ENCODE measurements at places on chromosomes 13 and 19. TPM values are rescaled to one million over a fixed set of nuclear protein-coding genes. Genes with fewer than 3 reads are reported as not detected.
A peak's percentile ranks its signal among the peaks of the same experiment; 100 is the strongest.

The FGF22 gene
- 0.26 TPM for total RNA-seq

The OR7A5 gene
- total RNA-seq = not detected

The POLR2I gene
- 89.7 TPM for total RNA-seq

The GMIP gene
- total RNA-seq = 2.3 TPM

The RAB20 gene
- total RNA-seq = 3.1 TPM

The CNN1 gene
- 7.8 TPM for total RNA-seq

The F10 gene
- total RNA-seq = 1.1 TPM

The SIGLEC12 gene
- not detected for total RNA-seq

The ZSCAN4 gene
- total RNA-seq = not detected

GRCh38 chr19:17948931-17949930 is 16.4 kb downstream of the CCDC124 start:
- no peak for DNase-seq
- H3K36me3 ChIP-seq = no peaks in the 10 kb centered on the region
- H3K4me3 ChIP-seq = peak overlapping the region; percentile 82
- no peak overlapping the region for H3K27ac ChIP-seq

DNA sequence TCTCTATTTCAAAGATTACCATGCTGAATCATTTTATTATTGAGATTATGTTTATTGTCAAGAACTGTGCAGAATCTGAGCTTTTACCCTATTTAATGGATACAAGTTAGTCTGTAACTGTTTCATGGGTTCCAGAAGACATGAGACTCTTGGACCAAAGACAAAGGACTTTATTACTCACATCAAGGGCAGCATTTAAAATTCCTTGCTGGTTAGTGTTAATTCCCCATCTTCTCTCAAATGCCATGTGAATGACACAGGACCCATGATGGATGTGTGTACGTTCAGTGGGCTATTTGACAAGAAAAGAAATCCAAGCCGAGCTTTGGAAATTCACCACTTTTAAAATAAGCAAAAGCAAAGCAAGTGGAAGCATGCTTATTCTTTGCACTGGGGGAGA is 139.9 kb downstream of the PCDH20 start:
- no peak overlapping the region for H3K4me3 ChIP-seq
- H3K4me1 ChIP-seq = no peaks in the 10 kb centered on the region
- no peaks in the 10 kb centered on the region for H3K27me3 ChIP-seq
- no peak overlapping the region for H3K27ac ChIP-seq

GRCh38 chr19:49362048-49362928 is at the start of gene TEAD2:
Gene TEAD2, minus strand, starts transcription at chr19:49362416. Its CDS starts 2,341 bp downstream, at chr19:49360075.
- peaks cover 4% of the 10 kb centered on the region for H3K4me1 ChIP-seq
- no peaks in the 10 kb centered on the region for H3K27me3 ChIP-seq
- H3K4me3 ChIP-seq = peak within 1 kb of the TSS; percentile 83
- H3K27ac ChIP-seq = peak within 1 kb of the TSS; percentile 79
- H3K36me3 ChIP-seq = peaks cover 21% of the 10 kb centered on the region

DNA sequence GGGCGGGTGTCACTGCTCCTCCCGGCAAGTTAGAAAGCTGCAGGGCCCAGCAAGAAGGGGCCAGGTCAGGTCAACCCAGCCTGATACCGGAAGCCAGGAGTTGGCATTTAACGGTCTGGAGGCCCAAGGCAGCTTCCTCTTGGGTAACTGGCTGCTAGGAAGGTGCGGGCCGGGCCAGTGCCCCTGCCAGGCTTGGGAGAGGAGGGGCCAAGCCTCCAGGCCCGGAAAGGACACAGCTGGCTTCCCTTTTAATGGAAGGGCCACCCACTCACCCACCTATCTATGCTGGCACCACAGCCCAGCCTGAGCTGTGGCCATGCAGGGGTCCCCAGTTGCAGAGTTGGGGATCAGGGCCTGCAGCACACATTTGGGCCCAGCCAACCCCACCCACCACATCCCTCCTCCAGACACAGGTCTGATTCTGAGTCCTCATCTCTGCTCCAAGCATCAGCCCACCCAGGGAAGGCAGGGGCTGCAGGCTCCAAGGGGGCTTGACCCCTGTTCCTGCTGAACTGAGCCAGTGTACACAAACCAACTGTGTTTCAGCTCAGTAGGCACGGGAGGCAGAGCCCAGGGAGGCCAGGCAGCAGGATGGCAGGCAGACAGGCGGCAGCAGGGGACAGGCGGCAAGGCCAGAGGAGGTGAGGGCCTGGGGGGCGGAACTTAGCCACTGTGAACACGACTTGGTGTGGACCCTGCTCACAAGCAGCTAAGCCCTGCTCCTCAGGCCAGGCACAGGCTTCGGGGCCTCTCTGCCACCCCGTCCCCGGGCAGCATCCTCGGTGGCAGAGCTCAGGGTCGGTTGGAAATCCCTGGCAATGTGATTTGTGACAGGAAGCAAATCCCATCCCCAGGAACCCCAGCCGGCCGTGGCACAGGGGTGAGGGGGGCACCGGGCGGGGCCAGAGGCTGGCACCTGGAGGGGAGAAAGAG is 40.8 kb downstream of the ZSWIM4 start:
- peaks cover 47% of the 10 kb centered on the region for H3K36me3 ChIP-seq
- H3K27me3 ChIP-seq = no peaks in the 10 kb centered on the region
- DNase-seq = peak; percentile 65
- H3K4me1 ChIP-seq = peaks cover 44% of the 10 kb centered on the region
- H3K4me3 ChIP-seq = peak overlapping the region; percentile 99

DNA sequence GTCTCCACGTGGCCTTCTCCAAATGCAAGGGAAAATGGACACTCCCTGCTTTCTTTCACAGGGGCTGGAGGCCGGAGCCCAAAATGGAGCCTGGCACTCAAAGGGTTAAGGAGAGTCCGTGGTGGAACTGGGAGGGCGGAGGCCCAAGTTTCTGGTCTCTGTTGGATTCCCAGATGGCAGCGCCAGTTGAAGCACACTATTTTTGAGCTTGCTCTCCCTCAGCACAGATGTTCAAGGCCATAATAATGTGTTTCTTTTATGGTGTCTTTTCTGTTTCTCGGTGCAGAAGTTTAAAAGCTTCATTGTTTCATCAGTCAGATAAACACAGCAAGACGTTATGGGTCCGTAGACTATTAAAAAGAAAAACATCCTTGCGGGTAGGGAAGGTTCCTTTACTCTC is 67.6 kb downstream of the TNFRSF19 start:
- H3K27ac ChIP-seq = no peak overlapping the region
- H3K4me3 ChIP-seq = no peak overlapping the region
- H3K27me3 ChIP-seq = peaks cover 2% of the 10 kb centered on the region
- no peak for DNase-seq
- H3K4me1 ChIP-seq = peaks cover 7% of the 10 kb centered on the region

GRCh38 chr19:30439310-30439709 is 67.1 kb downstream of the ZNF536 start:
- no peaks in the 10 kb centered on the region for H3K4me1 ChIP-seq
- no peak overlapping the region for H3K4me3 ChIP-seq
- H3K36me3 ChIP-seq = no peaks in the 10 kb centered on the region
- H3K27me3 ChIP-seq = no peaks in the 10 kb centered on the region
- no peak overlapping the region for H3K27ac ChIP-seq

DNA sequence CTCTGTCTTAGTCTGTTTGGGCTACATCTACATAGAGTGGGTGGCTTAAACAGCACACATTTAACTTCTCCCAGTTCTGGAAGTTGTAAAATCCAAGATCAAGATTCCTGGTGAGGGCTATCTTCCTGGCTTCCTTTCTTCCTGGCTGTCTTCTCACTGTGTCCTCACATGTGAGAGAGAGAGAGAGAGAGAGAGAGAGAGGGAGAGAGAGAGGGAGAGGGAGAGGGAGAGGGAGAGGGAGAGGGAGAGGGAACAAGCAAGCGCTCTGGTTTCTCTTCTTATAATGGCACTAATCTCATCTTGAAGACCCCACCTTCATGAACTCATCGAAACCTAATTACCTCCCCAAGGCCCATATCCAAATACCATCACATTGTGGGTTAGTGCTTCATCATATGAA is 69.2 kb downstream of the CDK8 start:
- DNase-seq = no peak
- H3K27ac ChIP-seq = peak overlapping the region; percentile 83
- H3K36me3 ChIP-seq = no peaks in the 10 kb centered on the region
- peaks cover 57% of the 10 kb centered on the region for H3K4me1 ChIP-seq
- H3K27me3 ChIP-seq = no peaks in the 10 kb centered on the region
- no peak overlapping the region for H3K4me3 ChIP-seq

DNA sequence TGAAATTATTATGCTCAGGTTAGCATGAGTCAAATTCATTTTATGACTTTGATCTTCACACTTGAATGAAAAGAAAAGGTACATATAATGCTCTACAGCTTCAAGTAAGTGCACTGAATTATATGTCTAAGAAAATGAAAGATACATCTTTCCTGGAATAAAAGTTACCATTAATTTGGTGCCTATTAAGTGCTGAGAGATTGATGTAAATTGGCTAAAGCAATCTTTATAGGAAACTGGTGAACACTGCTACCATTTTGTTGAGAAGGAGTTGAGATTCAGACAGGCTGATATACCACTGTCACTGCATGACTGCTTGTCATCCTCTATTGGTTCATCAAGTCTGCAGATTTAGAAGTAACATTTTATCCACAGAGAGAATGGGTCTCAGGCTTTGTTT is 416.8 kb upstream of the SPRY2 start:
- no peak for DNase-seq
- H3K4me3 ChIP-seq = no peak overlapping the region
- H3K27me3 ChIP-seq = no peaks in the 10 kb centered on the region
- H3K4me1 ChIP-seq = no peaks in the 10 kb centered on the region
- no peaks in the 10 kb centered on the region for H3K36me3 ChIP-seq
- no peak overlapping the region for H3K27ac ChIP-seq

DNA sequence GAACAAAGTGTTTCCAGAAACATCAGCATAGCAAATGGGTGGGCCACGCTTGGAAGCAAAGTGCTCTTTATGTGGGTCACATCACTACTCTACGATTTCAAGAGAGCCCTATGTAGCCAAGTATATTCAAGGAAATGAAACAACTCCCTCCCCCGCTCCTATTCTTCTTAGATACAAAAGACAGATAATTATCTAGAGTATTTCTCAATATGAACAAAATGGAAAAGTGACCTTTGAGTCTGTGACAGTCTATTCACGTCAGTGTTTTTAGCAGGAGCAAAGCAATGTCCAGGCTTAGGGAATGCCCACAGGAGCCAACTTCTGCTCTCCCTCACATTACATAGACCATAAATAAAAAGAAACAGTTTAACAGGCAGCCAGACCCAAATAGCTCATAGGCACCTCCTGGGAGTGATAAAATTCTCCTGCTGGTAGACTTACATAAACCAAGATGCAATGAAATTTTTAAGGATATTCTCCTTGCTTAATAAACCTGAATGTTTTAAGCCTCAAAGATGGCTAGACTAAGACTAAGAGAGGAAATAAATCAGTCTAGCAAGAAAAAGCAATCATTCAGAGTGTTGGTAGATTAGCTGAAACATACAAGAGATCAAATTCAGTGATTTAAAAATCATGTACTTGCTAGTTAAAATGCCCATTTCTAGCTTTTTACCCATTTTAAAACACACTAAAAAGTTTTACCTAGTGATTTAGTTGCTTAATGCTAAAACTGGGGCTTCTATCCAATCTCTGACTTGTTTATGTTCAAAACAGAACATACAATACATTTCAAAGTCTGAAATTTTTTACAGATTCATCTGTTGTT is 182.8 kb downstream of the RGCC start:
- H3K36me3 ChIP-seq = no peaks in the 10 kb centered on the region
- peaks cover 20% of the 10 kb centered on the region for H3K4me1 ChIP-seq
- H3K27ac ChIP-seq = peak overlapping the region; percentile 46
- H3K4me3 ChIP-seq = no peak overlapping the region
- no peaks in the 10 kb centered on the region for H3K27me3 ChIP-seq

- H3K36me3 ChIP-seq = peaks cover 14% of the 10 kb centered on the region
- peaks cover 9% of the 10 kb centered on the region for H3K27me3 ChIP-seq
- no peaks in the 10 kb centered on the region for H3K4me1 ChIP-seq
These were observed 4.4 kb downstream of the CCDC61 start for GRCh38 chr19:45999653-46000121.

DNA sequence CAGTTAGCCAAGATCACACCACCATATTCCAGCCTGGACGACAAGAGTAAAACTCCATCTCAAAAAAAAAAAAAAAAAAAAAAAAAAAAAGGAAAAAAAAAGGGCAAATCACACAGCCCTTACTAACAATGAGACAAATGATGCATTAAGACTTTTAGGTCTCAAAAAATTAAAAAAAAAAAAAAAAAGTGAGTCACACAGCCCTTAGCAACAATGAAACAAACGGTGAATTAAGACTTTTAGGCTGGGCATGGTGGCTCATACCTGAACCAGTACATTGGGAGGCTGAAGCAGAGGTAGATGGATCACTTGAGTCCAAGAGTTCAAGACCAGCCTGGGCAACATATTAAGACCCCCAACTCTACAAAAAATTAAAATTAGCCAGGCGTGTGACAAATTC is 32.4 kb upstream of the EIF3G start:
- DNase-seq = no peak
- no peak overlapping the region for H3K27ac ChIP-seq
- peaks cover 4% of the 10 kb centered on the region for H3K36me3 ChIP-seq
- H3K4me3 ChIP-seq = no peak overlapping the region
- no peaks in the 10 kb centered on the region for H3K27me3 ChIP-seq
- no peaks in the 10 kb centered on the region for H3K4me1 ChIP-seq

GRCh38 chr13:77916488-77916887 is 2.1 kb downstream of the EDNRB start:
- H3K4me3 ChIP-seq = peak overlapping the region; percentile 69
- H3K36me3 ChIP-seq = no peaks in the 10 kb centered on the region
- no peaks in the 10 kb centered on the region for H3K4me1 ChIP-seq
- peaks cover 4% of the 10 kb centered on the region for H3K27me3 ChIP-seq
- no peak for DNase-seq
